ENCODE measurements at places on chromosomes 5 and 9.

GRCh38 chr5:92470770-92471169 lies 1087.7 kb upstream of the ARRDC3 start:
- no peak for DNase-seq

DNA sequence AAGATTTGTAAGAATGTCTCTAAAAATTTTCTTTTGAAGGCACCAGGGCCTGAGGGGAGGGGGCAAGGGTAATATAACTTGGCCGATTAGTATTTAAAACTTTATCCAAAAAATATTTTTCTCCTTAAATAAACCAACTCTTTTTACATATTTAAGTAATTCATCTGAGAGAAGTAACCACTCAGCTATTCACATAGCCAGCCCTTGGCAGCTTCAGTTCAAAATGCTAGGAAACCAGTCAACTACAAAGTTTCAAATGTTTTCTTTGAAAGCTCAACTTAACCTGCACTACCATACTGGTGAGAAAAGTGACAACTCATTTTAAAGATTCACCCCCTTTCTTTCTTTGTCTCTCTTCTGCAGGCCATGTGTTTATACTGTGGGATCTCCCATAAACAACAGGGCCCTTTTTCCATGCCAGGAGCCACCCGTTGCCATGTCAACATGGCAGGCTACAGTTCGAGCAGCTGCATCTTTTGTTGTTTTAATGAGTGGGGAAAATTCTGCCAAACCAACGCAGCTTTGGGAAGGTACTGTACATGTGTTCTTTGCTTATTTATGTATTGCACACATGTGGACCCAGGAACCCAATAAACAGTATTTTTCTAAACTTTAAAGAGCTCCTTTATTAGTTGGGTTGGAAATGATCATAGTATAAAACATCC lies 46.3 kb downstream of the AOPEP start:
- DNase-seq = no peak

- DNase-seq = no peak
Observed at GRCh38 chr9:2675834-2676233, 41.5 kb upstream of the KCNV2 start.

- DNase-seq = no peak
Observed at GRCh38 chr5:169762338-169763095, 125.4 kb downstream of the DOCK2 start.

GRCh38 chr9:77215874-77216273 lies 38.5 kb downstream of the VPS13A start:
- no peak for DNase-seq

DNA sequence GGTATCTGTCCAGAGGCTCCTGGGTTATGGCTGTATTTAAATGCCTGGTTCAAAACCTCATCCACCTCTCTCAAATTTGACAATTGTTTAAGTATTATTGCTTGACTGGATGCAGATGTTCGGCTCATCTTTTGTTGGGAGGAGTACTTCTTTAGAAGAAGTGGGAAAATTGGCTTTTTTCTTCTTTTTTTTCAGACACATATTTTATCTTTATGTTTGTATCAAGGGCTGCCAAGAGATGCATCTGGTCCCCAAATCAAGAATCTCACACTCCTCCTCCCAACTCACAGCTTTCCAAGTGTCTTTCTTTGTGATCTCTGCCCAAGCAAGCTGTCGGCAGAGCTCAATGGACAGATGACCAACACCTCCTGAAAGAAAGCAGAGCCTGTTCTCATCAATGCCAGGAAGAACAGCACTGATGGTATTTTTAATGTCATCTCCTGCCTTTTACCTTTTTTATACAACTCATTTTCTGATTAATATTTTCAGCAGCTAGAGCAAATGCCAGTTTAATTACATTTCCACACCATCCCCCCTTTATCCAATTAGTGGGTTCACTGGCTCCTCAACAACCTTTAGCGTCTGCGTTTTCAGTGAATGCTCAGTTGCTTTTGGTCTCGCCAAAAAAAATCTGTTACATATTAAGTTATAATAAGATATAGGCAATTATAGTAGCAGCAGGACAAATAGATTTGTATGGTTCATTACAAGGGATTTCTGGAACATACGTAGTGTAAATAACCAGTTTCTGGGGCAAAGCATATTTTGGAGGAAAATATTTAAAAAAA lies 110.3 kb upstream of the SLIT3 start:
- no peak for DNase-seq

DNA sequence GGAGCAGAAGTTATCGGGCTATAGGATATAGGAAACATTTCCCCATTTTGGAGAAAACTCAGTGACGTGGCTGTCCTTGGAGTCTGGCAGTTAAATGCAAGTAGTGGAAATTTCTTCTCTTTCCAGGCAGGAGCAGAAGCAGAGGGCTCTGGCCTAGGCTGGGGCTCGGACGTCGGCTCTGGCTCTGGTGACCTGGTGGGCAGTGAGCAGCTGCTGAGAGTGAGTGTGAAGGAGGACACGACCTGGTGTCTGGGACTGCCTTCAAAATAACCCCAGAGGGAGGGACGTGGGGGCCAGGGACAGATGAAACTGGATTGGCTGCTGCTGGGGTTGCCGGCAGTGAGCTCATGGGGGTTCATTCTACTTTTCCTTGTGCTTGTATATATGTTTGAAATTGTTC lies 79.5 kb downstream of the COL15A1 start:
- peak; percentile 36 for DNase-seq

GRCh38 chr5:75510417-75510835 lies 1.0 kb downstream of the CERT1 start:
- peak; percentile 61 for DNase-seq

GRCh38 chr5:113145757-113146387 lies 169.3 kb downstream of the DCP2 start:
- DNase-seq = no peak

DNA sequence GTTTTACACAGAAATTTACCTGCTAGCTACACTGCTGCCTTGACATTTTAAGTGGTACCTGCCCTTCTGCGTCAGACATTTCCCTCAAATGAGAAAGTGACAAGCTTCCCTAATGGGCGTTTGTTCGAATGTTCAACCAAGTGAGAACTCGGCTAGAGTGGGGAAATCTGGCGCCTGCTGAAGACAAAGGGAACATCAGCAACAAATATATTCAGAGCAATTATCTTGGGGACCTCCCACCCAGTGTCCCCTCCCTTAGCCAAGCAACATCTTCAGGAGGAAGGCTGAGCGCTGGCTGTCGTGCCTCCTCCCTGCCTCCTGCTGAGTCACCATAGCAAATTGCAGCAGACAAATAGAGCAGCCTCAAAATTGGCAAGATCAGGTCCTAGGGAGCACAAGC lies 57.1 kb downstream of the MFAP3 start:
- DNase-seq = no peak

- peak; percentile 76 for DNase-seq
Observed at GRCh38 chr9:84271531-84271900, 69.0 kb downstream of the SLC28A3 start.

DNA sequence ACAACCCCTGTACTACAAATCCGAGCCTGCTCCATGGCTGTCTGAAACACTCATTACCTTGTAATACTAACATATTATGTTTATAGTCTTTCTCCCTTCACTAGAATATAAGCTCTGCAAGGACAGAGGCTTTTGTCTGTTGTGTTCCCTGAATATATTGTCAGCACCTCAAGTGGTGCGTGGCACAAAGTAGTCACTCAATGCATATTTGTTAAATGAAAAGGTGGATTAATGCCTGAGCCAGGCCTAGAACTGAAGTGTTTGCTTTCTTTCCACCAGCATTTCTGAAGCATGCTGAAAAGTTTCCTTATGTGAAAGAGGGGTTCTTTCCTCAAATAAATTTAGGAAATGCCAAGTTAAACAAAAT lies 36.3 kb downstream of the ELL2 start:
- DNase-seq = no peak

DNA sequence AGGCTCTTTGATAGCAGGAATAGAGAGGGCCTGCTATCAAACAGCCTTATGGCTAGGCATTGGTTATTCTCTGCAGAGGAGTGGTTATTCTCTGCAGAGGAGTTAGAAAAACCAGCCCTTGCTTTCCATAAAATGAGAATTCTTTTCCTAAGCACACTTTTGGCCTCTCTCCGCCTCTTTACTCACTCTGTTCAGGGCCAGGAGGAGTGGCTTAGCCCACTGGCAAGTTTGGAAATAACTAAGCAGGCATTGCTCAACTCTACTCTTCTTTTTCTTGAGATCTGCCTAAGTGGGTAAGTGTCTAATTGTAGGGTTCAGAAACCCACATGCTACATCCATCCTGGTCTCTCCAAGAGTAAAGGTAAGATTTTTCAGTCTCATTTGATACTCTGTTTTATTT lies 341.7 kb downstream of the KIAA0825 start:
- no peak for DNase-seq

GRCh38 chr5:170296036-170296934 lies 1.3 kb downstream of the LCP2 start:
- peak; percentile 54 for DNase-seq

DNA sequence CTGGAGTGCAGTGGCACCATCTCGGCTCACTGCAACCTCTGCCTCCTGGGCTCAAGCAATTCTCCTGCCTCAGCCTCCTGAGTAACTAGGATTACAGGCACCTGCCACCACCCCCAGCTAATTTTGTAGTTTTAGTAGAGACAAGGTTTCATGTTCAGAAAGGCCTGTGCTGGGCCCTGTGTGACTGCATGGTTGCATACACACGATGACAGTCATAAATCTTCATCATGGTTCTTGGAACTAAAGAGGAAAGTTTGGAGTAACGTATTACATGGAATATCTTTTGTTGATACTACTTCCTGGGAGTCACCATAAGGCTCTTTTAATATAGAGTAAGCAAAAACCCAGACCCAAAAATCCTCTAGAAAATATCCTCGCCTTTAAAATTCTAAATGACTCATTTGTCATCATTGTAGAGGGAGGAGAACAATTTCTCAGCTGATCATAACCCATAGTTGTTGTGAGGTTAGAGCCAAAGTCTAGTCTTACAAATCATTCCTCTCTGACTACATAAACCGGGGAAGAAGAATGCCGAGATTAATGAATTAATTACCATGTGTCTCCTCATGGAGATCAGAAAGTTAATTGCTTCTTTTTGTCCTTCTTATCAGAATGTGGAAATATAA lies 47.0 kb downstream of the KLF9 start:
- DNase-seq = no peak

GRCh38 chr9:81759680-81760215 lies 70.4 kb upstream of the TLE1 start:
- DNase-seq = no peak

- no peak for DNase-seq
Observed at GRCh38 chr9:15370466-15371447, 51.9 kb upstream of the SNAPC3 start.

GRCh38 chr9:130111786-130112537 lies 58.3 kb downstream of the GPR107 start:
- DNase-seq = no peak

DNA sequence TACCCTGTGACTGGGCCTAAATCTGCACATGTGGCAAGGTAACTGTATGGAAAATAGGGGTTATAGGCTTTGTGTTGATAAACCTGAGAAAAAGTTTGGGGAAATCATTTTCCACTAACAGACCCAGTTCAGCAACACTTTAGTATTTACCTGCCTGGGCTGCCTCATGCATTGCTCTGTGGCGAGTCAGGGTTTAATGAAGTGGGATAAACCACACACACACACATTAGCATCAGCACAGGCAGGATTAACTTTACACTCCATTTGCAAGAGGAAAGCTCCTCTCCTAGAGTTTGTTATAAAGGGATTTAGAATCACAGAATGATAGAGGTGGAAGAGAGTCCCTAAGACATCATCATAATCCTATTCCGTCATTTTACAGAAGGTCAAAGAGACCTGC lies 20.0 kb upstream of the ZCCHC7 start:
- DNase-seq = no peak

DNA sequence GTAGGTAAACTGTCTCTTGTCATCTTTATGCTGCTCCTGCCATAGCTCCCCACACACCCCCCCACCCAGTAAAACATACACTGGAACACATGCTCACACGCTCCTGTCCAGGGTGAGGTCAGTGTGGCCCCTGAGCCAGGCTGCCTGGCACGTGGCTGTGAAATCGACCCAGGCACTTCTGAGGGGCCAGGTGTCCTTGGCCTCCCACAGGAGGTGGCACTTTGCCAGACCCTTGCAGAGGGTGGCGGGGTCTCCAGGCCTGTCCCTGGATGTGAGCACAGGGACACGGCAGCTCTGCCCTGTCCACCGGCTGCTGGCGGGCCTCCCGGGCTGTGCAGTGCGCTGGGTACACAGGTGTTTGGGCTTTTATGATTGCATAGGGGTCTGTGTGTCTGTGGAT lies 10.0 kb upstream of the CRB2 start:
- DNase-seq = no peak

DNA sequence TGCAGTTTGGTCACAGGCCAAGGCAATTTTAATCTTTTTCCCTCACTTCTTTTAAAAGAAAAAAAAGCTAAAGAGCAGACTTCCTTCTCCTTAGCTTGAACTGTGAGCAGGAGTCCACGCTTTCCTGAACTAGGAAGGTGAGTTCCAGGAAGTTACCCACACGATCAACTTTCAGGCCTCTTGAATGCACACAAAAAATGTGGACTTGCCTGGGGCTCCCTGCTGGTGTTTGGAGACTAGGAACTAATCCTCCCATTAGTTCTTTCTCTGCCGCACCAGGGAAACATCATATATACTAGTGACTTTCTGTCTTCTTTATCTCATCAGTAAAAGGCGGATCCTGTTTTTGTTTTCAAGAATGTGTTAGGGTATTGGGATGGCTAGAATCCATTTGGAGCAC lies 240.0 kb downstream of the GOLPH3 start:
- DNase-seq = no peak

DNA sequence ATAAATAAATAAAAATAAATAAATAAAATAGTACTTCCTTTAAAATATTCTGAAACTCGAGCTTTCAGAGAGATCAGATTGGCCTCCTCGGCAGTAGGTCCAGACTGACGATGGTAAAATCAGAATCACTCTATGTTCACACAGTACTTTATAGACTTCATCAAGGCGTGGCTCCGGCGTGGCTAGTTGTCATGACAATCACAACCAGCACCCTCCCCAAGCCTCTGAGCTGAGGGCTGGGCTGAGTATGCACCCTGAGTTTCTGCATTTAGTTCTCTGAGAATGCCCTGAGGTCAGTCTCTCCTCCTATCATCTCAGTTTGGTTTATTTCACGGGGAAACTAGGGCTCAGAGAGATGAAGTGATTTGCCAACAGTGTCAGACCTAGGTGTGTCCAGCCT lies 43.3 kb upstream of the BARHL1 start:
- DNase-seq = no peak

GRCh38 chr5:67235399-67236110 lies 39.0 kb upstream of the CD180 start:
- DNase-seq = no peak

GRCh38 chr5:176441921-176442323 lies 6.3 kb upstream of the FAF2 start:
- no peak for DNase-seq

DNA sequence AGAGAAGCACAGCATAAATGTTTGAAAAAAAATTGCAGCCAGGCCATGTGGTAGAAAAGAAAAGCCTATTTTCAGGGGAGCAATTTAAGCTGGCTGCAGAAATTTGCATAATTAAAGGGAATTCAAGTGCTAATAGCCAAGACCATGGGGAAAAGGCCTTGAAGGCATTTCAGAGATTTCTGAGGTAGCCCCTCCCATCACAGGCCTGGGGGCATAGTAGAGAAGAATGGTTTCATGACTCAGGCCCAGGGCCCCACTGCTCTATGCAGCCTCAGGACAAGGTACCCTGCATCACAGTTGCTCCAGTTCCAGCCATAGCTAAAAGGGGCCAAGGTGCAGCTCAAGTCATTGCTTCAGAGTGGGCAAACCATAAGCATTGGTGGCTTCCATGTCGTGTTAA lies 1416.0 kb downstream of the EFNA5 start:
- no peak for DNase-seq

GRCh38 chr9:124149992-124150391 lies 107.8 kb upstream of the NEK6 start:
- no peak for DNase-seq

Measured in activated CD8-positive, alpha-beta memory T cell treated with anti-CD3 and anti-CD28 coated beads, Interleukin-2, amount 50 U/mL, for 48 hours (primary cell).